ENCODE measurements at places on chromosomes 5 and 9.

DNA sequence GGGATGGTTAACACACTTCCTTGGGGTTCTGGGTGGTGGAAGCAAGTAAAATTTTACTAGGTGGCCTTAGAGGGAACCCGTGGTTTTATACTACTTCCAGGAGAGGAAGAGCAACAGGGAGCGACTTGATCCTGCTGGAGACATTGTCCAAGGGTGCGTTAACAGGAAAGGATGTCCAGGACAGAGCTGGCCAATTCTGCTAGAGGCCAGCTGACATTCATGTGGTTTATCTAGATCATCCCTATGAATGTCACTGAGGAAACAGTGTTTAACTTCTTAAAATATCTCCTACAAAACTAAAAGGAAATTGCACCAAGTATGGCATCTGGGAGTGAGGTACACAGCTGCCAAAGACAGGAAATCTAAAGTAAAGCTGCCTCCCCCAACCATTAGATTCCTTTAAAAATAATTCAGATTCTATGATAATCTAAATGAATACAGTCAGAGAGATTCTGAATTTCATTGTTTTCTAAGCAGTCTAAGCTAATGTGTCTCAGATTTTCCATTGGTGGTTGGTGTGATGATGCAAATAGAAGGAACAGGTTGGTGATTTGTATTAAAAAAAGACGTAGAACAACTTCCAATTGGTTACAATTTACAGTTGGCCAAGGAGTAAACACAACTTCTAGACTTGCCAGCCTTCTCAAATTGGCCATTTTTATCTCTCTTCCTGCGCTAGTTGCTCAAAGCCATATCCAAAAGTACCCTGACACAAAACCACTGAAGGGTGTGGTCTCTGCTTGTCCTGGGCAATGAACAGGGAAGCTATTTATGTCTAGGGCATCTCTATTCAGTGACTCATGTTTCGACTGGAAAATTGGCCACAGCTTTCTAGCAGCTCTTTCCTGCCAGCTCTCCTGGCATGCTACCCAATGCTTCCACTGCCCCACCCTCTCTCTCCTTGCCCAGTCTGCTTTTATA lies 574.7 kb upstream of the MEF2C start:
- peak; percentile 39 for DNase-seq

- no peak for DNase-seq
Measured at GRCh38 chr5:116626945-116627679, 52.5 kb upstream of the SEMA6A start.

DNA sequence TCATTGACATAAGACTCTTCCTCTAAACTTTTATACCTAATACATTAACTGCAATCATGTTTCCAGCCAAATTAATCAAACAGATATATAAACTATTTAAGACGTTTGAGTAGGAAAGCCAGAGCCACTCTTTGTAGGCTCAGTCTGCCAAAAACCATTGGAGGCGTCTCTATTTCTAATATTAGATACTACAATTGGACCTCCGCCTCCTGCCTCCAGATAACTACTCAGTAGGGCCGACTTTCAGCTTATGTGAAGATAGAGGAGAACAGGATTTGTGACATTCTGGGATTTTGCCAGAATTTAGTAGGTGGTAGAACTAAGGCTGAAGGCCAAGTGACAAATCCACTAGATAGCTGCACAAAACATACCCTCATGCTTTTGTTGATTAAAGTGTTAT lies 463.0 kb downstream of the CETN3 start:
- DNase-seq, result no peak

GRCh38 chr9:121266906-121267650 lies 884 bp upstream of the GSN start:
- no peak for DNase-seq

- DNase-seq, result no peak
Measured at GRCh38 chr9:94933511-94933828, 207.0 kb downstream of the AOPEP start.

DNA sequence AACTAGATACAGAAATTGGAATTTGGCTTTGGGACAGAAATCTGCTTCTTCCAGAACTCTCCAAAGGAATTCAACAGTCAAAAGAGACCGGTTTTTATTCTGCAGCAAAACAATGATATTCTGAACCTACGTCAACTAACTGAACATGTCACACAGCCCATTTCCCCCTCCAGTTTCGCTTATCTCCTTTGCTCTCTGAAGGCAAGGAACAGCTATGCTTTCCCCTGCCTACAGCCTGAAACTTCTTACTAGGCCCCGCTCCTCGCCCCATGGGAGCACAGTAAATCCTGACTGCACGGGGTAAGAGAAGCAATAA lies 488 bp downstream of the SKIC3 start:
- no peak for DNase-seq

GRCh38 chr9:100204796-100205195 lies 105.8 kb downstream of the INVS start:
- DNase-seq, result no peak

DNA sequence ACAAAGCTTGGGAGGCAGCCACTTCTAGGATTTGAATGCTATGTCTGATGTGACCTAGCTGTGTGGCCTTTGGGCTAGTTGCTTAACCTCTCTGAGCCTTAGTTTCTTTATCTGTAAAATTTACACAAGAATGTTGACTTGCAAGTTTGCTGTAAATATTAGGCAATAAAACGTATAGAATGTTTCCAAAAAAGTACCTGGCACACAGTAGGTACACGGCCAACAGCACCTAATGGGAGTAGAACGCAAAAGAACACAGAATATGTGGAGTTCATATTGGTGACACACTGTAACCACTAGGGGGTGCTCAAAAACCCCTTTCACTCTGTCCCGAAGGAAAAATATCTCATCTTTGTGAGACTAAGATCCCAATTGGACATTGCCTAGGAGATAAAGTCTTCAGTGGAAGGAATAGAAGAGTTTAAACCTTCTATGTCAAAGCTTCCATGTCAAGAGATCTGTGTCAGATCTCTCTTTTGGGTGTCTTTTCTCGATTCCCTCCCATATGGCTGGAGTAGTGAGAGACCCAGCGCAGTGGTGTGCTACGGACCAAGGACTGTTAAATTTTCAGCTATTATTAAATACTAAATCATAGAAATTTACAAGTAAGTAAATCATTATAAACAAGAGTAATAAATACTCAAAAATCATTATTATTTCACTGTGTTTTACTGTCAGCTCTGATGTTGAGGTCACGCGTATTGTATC lies 145.4 kb upstream of the RAD23B start:
- no peak for DNase-seq

DNA sequence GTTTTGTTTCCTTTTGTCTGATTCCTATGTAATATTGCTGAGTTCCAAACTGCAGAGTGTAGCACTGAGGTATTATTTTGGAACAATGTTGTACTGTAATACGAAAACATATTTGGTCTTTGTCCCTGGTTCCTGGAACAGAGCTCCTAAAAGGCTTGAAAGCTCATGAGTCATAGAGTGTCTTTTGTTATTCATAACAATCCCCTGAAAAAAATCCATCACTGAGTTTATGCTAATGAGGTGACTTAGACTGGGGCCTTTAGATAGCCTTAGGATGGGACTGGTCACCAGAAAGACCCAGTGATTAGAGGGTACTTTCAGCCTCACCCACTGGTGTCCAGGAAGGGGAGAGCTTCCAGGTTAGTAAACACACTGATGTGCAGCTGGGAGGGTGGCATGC lies 132.7 kb upstream of the POU5F2 start:
- DNase-seq, result no peak

Measured in stomach (tissue), 19 donors.